Fibroblast of the aortic adventitia (primary cell): ENCODE measurements at places on chromosomes 7 and 10. TPM values are rescaled to one million over a fixed set of nuclear protein-coding genes. Genes with fewer than 3 reads are reported as not detected.

Gene ATOH7
- not detected in 2 replicates for total RNA-seq

Gene TACC2
- total RNA-seq, result 9.2 and 15.3 TPM in 2 replicates

Gene CYP2C18
- total RNA-seq, result not detected in 2 replicates

Gene OR6V1
- not detected in 2 replicates for total RNA-seq

Gene COPS6
- total RNA-seq, result 27.1 and 83.7 TPM in 2 replicates

Gene SERPINE1
- 23.1 and 341 TPM in 2 replicates for total RNA-seq

Gene COL17A1
- total RNA-seq, result 2.0 and 2.3 TPM in 2 replicates

Gene TMEM176A
- not detected in 2 replicates for total RNA-seq
